Type B pancreatic cell (in vitro differentiated cells): ENCODE measurements at places on chromosomes 12 and 14.

DNA sequence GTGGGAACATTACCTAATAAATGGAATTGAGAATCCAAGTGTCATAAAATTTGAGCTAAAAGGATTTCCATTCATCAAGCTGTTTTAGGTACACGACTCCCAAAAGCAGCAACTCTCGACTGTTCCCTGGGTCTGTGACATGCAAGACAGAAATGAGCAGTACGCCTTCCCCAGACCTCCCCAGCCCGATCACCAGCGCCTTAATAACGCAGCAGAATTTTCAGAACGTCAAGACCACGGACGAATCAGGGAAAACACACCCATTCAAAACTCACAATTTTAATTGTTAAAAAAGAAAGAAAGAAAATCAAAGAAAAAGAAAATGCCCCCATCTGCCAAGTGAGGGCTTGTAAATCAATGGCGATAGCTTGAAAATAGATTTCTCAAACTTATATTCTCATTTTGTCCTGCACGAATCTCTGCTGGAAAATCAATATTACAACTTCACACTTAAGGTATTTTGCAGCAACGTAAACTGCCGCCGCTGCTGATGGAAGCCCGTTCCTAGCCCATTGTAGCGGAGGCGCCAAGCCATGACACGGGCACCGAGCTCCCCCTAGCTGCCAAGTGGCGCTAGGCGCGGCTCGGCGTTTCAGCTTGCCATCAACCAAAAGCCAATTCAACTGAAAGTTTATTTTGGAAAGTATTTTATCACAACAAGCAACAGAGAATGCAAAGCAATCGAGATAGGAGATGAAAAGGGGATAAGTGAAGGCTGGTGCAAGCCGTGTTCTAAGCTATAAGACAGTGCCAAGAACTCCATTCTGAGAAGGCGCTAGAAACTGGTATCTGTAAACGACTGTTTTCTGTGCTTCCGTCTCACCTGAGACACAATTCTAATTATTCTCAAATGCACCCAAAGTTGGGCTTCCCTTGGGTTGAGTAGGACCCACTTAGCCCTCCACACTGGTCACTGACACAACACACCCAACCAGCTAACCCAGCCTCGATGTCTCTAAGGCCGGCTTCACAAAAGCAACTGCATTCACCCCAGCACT lies 5.5 kb downstream of the BCL11B start:
- peak; percentile 88 for DNase-seq

DNA sequence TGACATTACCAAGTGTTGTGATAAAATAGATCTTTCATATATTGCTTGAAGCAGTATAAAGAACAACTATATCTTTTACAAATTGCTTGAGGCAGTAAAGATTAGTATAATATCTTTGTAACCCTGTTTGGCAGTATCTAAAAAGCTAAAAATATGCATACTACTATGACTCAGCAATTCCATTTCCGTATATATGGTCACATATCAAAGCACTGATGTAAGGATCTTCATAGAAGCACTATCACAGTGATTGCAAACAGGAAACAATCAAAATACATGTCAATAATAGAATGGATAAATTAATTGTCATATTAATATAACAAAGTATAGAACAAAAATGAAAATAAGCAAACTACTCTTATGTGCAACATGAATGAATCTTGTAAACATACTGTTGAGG lies 158.4 kb upstream of the IGF1 start:
- no peak for DNase-seq

DNA sequence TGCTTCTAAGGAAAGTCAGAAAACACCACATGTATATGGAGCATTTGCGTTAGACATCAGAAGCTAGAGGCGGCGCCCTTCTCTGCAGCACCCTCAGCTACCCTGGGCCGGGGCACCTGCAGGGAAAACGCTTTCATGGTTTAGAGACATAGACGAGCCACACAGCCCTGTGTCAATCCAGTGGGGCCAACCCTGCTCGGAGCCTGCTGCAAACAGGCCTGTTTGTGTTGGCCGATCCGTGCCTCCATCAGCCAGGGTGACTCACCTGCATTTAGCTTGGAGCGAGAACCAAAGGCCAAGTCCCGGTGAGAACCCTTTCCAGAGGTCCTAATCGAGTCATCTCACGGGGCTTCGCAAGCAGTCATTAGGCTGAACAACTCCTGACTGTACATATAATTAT lies 19.5 kb upstream of the FZD10 start:
- DNase-seq, result no peak

- DNase-seq, result no peak
Observed at GRCh38 chr14:92037989-92038388, 1.9 kb downstream of the TRIP11 start.

DNA sequence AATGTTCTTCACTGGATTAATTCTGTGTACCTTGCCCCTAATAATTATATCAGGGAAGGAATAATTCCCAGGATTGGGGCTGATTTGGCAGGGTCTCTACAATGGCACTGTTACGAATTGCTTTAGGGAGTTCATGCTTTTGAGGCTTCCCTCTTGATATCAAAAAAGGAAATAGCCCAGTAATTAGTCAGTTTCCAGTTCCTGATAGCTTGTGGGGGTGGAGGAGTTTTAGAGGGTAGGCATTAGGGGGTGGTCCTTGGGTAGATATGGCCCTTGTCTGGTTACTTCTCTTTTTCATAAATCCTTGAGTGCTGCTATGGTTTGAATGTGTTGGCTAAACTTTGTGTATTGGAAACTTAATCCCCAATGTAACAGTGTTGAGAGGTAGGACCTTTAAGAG lies 6.1 kb upstream of the SRSF5 start:
- DNase-seq, result no peak

DNA sequence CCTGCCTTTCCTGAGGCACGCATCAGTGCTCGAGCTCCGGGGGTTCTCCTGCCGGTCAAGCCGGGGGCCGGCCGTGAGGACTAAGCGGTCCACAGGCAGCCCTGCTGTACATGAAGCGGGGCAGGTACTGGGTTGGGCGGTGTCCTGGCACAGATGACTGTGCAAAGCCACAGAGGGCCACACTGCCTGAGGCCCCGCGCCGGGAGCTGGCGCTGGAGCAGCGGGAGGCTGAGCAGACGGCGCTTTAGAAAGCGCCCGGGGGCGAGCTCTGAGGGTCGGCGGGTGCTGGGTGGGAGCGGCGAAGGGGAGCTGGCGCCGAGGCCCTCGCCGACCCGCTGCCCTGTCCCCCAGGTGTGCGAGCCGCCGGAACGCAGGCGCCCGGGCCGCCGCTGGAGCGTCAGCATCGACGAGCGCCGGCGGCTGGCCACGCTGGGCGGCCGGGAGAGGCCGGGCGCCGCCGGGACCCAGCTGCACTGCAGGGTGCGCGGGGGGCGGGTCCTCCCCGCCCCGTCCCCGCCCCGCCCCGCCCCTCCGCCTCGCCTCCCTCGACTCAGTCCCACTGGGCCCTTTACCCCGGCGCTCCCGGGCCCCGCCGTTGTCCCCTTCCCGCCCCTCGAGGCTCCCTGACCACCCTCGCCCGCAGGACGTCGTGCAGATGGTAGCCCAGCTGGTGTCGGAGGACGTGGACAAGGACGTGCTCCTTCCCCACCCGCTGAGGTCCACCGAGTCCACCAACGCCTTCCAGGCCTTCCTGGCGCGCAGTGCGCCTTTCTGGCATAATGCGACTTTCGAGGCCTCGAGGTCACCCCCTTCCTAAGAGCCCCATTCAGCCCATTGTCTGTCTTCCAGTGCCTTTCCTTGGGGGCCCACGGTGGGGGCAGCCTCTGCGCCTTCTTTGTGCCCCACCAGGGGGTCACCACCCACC lies 8.3 kb upstream of the MTA1 start:
- DNase-seq, result peak; percentile 68
